ENCODE measurements at places on chromosomes 6 and 20. TPM values are rescaled to one million over a fixed set of nuclear protein-coding genes. Genes with fewer than 3 reads are reported as not detected.

Gene HLA-DOA
- under 0.01 TPM for total RNA-seq

Gene GINS1
- 3.2 TPM for total RNA-seq

Gene CDH4
- total RNA-seq = 0.70 TPM

Gene DLK2
- total RNA-seq = 0.47 TPM
